ENCODE measurements at places on chromosomes 3 and 15.

GRCh38 chr15:25378501-25378901 is 60.3 kb downstream of the UBE3A start:
- no peak for DNase-seq

DNA sequence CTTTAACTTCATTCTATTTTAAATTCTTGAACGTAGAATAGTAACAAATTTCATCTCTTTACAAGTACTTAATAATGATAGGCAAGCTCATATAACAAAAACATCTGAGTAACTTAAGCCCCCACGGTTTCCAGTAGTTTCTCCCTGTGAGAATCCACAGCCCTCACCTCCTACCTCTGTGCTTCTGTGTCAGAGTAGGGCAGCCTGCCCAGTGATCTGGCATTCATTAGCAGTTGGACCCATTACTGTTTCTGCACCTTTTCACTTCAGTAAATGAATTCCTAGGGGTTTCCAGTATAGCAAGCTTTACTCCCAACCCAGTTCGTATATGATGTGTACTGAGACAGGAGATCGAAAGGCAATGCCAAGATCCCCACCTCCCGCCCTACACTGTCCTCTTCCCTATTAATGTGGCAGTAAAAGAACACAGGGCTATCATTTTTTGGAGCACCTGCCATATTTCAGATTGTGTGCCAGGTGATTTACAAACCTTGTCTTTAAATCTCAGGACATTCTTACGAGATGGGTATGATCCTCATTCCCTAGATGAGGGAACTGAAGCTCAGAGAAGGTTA is 40.8 kb downstream of the EIF2AK4 start:
- DNase-seq: no peak

- no peak for DNase-seq
These were observed 63.6 kb upstream of the THBS1 start for GRCh38 chr15:39517122-39517855.

DNA sequence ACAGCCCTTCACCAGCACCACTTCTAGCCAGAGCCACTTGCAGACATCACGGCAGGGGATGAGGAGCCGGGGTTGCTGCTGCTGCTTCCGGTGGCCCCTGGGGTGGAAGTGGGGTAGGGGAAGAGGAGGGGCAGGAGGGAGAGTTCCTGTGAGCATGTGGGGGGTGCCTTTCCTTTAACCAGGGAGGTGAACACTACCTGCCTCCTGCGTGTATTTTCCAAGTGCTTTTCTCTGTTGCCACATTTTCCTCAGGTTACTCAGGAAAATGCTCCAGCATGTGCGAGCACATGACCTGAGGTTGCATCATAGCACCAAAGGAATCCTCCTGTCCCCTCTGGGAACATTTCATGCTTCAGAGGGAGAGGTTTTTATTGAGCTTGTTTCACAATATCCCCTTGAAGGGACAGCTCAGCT is 12.2 kb upstream of the SACM1L start:
- DNase-seq: no peak

Measured in HFF-Myc (cell line).